ENCODE measurements at places on chromosomes 13 and 19.
A peak's percentile ranks its signal among the peaks of the same experiment; 100 is the strongest.

- no peak for DNase-seq
Measured at GRCh38 chr13:111512707-111513106, 192.3 kb downstream of the TEX29 start.

- no peak for DNase-seq
Measured at GRCh38 chr13:42393573-42394360, 121.8 kb downstream of the AKAP11 start.

DNA sequence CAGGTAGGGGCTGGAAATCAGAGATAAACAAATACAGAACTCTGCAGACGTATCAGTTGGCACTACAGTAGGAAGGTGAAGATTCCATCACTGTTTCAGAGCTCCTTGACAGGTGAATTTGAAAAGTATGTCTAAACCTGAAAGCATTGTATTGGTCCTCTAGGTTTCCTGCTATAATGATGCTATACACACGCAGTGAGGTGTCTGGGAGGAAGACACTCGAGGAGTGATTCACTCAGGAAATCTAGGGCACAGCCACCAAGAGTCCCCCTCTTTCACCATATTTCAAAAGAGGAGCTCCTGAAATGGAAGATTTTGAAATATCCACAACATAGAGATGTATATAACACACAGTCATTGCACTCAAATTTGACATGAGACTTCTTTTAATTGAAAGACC, 331.0 kb upstream of the DACH1 start:
- no peak for DNase-seq

GRCh38 chr19:35337097-35337983, 8.4 kb downstream of the CD22 start:
- no peak for DNase-seq

GRCh38 chr19:35373492-35373891, 2.6 kb downstream of the GPR42 start:
- no peak for DNase-seq

GRCh38 chr19:38388349-38389100, at the start of gene SPRED3:
Gene SPRED3 (plus strand): TSS chr19:38388697. CDS start chr19:38390303, 1,606 bp downstream.
- peak; percentile 68 for DNase-seq

DNA sequence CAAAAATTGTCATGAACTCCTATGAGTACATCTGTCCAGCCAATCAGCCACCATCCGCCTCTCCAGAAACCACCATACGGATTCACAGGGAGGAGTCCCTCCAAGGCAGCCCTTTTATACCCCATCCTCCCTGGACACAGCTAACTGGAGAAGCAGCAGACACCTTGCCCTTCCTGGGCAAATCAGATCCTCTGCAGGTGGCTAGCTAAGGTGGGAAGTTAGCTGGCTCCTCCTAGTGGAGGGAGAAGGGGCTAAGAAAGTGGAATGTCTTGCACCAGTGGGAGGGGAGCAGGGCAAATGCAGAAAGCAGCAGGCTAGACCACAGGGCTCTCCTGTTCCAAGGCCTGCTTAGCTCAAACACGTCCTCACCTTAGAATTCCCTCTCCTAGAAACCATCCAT, 46.2 kb upstream of the UQCRFS1 start:
- DNase-seq, result peak; percentile 28

DNA sequence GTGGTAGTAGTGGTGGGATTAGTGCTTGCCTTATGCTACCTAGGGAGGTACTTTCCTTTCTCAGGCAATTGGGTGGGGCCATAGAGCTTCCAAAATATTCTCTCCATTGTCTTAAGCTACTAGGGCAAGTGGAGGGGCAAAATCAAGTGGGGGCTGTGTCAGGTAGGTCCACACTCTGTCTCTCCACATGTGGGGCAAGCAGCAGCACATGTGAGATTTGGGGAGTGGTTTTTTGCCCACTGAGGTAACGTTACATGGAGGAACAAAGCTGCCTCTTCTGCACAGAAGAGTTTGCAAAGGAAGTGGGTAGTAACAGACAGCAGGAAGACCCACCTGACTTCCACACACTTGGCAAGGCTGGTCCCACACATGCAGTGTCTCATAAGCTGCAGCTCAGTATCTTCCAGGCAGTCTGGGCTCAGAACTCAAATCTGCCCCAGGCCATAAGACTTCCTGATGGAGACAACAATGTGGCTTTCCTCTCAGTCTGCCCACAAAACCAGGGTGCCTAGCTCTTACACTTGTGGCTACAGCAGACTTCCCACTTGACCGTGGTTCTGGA, 1581.5 kb upstream of the PCDH20 start:
- no peak for DNase-seq

DNA sequence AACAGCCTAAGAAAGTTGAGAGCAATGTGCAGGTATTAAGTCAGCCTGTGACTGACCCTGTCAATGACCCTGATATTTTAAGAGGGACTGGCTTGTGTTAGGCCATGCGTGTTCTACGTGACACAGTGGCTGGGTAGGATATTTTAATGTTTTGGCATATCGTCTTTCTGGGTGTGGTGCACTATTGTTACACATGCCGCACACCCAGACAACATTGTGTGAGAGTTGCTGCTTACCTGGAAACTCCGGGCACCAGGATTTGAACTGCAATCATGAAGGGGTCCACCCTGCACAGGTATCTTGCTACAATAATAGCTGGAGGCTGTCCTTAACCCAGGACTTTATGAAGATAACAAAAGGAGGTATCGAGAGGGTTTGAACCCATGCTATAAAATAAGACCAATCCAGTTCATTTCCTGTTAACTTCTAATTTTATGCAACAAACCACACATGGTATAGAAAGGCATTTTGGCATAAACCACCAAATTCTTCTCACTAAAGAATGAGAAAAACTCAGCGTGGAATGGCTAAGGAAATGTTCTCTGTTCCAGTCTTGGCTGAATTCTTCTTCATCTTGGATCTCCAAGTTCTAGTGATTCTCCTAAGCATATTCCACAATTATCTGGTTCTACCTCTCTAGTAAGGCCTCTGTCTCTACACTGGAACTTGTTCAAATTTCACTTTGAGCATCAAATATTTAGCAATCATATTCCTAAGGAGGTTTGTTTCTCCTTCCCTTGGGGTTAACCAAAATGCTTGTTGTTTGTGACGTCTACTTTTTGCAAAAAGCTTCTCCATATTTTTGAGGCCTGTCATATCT, 38.7 kb upstream of the POMP start:
- DNase-seq, result no peak

DNA sequence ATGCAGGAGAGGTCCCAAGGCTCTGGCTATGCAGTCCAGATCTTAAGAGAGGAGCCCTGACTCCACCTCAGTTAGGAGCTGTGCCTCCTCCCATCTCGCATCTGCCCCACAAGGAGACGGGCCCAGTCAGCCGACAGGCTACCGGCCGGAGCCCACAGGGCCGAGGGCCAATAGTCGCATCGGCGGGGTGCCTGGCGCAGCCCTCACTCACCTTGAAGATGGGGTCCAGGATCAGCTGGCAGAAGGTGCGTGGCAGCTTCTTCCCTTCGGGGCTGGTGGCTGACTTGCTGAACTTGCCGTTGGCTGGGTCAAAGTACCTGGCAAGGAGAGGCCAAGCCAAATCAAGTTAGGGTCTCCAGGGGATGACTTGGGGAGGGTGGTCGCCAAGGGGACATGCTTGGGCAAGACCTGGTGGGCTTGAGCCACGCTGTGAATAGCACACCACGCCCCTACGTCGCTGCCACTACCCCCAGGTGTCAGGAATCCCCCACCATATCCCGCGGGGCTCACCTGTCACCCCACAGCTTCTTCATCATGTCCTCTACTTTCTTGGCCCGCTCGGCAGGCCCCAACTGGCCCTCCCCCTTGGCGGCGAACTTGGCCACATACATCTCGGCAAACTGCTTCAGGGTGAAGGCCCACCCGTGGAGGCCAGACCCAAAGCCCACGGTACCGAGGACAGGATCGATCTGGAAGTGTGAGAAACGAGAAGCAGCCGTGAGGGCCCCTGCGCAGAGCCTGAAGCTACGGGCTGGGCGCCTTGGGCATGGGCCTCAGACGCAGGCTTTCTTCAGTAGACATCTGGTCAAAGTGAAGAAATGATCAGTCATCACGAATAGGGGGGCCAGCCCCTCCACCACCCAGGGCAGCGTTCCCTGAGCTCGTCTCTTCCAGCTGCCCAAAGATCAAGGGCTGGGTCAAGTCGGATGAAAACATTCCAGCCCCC, 3.3 kb downstream of the EEF2 start:
- DNase-seq, result no peak

DNA sequence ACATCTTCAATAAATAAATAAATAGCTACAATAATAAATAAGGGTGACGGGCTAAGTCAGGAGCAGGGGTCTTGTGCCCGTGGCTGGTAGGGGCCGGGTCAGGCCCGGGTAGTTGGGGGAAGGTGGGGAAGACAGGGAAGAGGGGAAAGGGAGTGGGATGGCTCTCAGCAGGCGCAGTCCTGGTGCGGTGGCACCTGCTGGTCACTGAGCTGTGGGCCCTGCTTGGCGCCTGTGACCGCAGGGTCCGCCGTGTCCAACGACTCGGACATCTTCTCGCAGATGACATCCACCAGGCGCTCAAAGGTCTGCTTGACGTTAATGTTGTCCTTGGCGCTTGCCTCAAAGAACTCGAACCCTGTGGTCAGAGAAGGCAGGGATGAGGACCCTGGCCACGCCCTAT, 4.3 kb downstream of the MPV17L2 start:
- no peak for DNase-seq

- DNase-seq, result no peak
Measured at GRCh38 chr13:93927431-93927830, 552.1 kb downstream of the DCT start.

DNA sequence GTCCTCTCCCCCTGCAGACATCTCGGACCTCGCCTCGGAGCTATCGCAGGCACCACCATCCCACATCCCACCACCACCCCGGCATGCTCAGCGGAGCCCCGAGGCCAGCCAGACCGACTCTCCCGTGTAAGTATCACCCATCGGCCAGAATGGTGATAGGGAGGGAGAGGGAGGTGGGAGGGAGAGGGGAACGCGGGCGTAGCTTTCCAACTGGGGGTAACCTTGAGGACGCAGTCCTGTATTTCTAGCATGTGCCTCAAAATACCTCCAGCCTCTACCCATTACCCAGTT, 26.1 kb downstream of the TJP3 start:
- no peak for DNase-seq

- DNase-seq, result no peak
Measured at GRCh38 chr13:40206241-40207000, 460.0 kb downstream of the FOXO1 start.

- no peak for DNase-seq
Measured at GRCh38 chr19:2271234-2272103, 10.5 kb downstream of the PEAK3 start.

DNA sequence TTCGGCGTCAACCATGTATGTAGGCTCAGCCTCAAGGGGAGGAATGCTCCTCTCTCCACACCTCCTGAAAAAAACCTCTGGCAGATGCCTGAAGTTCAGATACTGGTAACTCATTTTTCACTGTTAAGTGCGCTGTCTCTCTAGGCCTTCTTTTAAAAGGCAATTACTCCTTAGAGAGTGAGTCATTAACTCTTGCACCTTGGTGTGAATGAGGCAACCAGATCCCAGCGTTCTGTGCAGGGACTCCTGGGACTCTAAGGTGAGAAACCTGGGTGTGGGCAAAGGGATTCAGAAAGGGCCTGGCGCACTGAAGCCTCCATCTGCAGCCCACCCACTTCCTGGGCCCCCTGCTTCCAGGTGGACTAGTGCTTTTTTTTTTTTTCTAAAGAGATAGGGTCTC, 71.7 kb downstream of the SIAH3 start:
- DNase-seq, result no peak

DNA sequence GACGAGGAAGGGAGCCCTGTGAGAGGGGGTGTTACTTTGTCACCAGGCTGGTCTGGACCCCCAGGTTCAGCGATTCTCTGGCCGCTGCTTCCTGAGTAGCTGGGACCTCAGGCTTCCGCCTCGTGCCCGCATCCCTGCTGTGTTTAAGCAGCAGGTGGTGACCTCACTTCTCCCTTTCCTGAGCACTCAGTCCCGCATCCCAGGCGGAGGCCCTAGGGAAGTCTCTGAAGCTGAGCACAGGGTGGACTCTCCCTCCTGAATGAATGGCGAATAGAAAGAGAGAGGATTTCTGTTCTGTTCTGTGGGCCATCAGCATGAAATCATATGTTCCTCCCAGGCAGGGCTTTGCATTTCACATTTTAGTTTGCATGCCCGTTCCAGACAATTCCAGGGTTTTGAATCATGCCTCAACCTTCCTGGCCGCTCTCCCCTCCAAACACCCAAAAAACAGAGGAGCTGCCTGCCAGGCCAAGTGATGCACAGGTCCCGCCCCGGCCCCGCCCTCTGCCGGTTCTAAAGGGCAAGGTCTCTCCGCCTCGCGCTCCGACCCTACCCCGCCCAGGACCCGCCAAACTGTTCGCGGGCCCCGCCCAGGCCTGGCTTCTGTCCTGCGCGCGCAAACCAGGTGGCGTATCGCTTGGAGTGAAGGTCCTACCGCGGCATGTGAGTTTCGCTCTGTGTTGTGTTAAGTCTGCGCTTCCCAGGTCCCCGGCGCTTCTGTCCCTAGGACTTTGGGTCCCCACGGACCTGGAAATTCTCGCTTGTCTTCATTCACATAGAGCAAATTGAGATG, 35.1 kb upstream of the ZNF808 start:
- DNase-seq, result no peak

- DNase-seq, result no peak
Measured at GRCh38 chr13:52447354-52447753, 3.1 kb downstream of the VPS36 start.

DNA sequence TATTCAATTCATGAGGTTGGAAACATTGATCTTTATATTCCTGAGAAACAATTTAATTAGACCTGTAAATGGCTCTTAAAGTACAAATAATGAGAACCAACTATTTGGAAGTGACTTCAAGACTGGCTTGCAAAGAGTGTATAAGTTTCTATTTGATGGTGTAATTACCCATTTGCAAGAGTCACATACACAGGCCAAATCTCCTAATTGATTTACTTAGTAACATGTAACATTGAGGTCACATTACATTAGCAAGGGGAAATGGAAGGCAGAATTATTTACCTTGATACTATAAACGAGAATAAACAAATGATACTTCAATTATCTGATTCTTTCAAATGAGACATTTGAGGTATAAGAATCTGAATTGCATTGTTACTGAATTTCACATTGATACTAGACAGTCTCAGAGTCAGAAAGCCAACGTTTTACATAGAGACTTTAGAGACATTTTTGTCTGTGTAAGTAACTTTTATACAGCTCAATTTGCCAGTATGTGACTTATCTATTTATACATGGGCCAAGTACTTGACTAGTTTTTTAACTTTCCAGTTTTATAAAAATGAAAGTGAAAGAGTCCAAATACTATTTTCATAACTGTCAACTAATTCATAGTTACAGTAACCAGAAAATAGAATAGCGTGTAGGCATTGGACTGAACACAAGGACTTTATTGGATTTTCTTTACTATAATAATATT, 95.6 kb upstream of the RFC3 start:
- DNase-seq, result no peak

All from WERI-Rb-1 (cell line).